ENCODE measurements at places on chromosomes 11 and 22.

DNA sequence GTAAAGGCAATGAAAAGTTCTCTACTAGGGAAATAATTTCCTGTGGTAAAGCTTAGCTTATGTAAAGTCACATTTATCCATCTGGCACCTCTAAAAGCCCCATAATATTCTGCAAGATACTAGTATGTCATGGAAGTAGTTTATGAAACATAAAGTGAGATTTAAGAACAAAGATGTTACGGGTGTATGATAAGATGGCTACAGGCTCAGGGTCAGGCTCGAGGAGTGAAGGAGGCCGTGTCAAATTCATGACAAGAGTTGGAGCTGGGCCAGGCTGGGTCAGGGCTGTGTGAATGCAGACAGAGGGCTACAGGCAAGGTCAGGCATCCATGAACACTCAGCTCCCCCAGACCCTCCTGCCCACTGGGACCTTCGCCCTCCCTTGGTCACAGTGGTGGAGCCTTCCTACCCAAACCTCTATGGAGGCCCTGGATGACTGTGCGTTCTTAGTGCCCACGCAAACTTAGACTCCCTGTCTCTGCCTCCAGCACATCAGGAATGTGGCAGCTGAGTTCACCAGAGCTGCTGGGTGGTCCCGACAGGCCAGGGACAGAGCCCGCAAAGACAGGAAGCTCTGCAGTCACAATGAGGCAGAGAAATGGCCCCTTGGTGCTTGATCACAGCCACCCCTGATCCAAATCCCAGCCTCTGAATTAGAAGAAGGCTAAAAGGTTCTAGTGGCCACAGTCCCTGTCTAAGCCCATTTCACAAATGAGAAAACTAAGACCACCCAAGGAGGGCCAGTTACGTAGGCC is 14.8 kb downstream of the IGLL5 start:
- no peak for DNase-seq

- DNase-seq = no peak
Observed at GRCh38 chr22:38029901-38030300, 27.3 kb upstream of the PICK1 start.

DNA sequence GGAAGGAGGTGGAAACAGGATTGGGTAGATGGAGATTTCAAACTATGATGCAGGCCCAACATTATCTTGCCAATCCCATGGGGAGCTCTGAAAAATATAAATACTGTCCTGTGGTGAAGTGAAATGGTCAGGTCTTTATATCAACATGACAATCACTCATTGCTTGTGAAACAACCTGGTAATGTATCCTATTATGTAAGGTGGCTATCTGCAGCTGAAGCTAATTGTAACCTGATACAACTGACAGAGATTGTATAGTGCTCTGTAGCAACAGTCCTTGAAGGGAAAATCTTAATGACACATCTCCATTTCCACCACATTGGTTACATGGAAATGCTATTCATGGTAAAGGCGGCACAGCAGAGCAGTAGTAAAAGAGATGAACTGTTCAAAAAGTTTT is 20.7 kb upstream of the CHORDC1 start:
- no peak for DNase-seq

GRCh38 chr11:126080161-126080941 is 17.7 kb upstream of the CDON start:
- no peak for DNase-seq

DNA sequence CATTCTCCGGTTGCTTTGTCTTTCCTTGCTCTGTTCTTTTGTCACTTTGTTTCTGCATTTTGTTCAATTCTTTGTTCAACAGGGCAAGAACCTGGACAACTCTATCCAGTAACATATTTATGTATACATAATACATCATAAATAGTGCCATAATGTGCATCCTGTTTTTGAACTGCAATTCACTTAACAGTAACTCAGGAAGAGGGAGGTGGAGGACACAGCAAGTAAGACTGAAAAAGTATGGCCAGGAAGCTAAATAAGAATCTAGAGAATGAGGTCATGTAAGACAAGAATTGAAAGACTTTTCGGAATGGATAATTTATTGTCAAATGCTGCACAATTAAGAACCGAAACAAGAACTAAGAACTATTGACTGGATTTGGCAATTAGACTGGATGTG is 29.2 kb upstream of the CHORDC1 start:
- no peak for DNase-seq

GRCh38 chr22:17866127-17866526 is 91.9 kb upstream of the BID start:
- no peak for DNase-seq

DNA sequence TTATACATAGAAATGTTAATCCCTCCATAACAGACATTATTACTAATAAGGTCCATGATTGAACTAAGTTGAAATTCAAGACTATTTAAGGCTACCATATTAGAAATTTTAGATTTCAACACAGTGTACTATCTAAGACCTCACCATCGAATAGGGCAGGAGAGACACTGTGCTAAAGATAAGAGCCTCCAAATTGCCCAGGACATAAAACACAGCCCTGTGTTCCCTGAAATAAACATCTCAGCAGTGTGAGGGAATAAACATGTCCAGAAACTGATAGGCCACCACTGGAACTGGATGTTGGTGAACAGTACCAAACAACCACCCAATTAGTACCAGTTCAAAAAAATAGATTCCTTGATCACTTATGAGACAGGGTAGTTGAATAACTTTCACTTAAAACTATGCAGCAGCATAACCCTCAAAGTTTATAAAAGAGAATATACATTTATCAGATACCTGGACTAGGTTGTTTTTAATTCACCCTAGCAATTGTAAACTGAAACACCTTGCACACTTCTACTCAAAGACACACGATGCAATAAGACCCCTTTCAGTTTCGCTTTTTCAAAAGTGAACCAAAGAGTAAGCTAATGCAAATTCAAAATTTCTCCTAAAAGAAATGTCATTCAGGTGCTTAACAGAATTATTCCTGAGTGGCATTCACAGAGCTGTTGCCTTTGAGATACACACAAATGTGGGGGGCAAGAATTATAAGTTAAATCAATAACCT is 34.3 kb downstream of the USP28 start:
- DNase-seq = no peak

- no peak for DNase-seq
Observed at GRCh38 chr11:73349633-73350032, 26.6 kb upstream of the RELT start.

Data from stimulated activated CD4-positive, alpha-beta T cell treated with anti-CD3 and anti-CD28 coated beads, Interleukin-1b, Interleukin-23, amount 100 ng/mL, for 1 hour (primary cell).